Fibroblast of skin of left biceps (primary cell): ENCODE measurements at places on chromosomes 1 and 21.
A peak's percentile ranks its signal among the peaks of the same experiment; 100 is the strongest.

GRCh38 chr1:91308544-91308943 lies 96.1 kb downstream of the HFM1 start:
- DNase-seq, result no peak

DNA sequence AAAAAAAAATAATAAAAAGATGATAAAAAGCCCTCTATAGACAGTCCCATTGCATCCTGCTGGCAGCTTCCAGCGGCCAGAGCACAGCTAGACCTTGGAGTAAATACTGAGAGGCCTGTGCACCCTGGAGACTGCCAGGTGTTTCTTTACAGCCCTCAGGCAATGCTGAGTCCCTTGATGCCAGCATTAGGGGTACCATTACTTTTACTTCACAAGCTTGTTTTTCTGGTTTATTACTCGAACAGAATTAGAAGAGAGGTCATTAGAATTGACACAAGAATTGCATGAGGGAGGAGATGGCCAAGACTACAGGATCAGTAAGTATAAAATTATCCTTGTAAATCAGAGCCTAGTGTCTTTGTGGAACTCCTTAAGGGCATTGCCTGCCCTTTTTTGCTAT lies 43.6 kb downstream of the AKNAD1 start:
- no peak for DNase-seq

GRCh38 chr21:32456497-32456918 lies 44.0 kb downstream of the EVA1C start:
- DNase-seq, result no peak

- DNase-seq, result peak; percentile 51
These were observed at the start of gene NGF for GRCh38 chr1:115337633-115338456. TSS of gene NGF (minus strand) at chr1:115338249. CDS start at chr1:115286795, 51,454 bp downstream.

DNA sequence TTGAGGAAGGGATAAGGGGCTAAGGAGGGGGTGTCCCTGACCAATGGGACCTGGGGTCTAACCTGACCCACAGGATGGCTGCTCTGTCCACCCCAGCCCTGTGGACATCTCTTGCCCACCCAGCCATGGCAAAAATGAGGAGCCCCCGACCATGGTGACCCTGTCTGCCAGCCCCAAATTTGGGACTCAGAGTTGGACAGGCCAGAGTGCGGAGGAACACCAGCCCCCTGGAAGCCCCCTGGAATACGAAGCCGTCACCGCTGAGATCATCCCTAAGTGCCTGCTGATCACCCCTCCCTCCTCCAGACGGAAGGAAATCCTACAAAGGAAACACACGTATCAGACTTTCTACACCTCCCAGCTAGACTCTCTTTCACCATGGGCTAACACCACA lies 119.3 kb downstream of the SIK1 start:
- no peak for DNase-seq

GRCh38 chr1:98331243-98331642 lies 330.3 kb upstream of the SNX7 start:
- no peak for DNase-seq

- no peak for DNase-seq
These were observed 11.2 kb upstream of the GSTM4 start for GRCh38 chr1:109644670-109645069.
